ENCODE measurements at places on chromosomes 3 and 15. TPM values are rescaled to one million over a fixed set of nuclear protein-coding genes. Genes with fewer than 3 reads are reported as not detected.
A peak's percentile ranks its signal among the peaks of the same experiment; 100 is the strongest.

DNA sequence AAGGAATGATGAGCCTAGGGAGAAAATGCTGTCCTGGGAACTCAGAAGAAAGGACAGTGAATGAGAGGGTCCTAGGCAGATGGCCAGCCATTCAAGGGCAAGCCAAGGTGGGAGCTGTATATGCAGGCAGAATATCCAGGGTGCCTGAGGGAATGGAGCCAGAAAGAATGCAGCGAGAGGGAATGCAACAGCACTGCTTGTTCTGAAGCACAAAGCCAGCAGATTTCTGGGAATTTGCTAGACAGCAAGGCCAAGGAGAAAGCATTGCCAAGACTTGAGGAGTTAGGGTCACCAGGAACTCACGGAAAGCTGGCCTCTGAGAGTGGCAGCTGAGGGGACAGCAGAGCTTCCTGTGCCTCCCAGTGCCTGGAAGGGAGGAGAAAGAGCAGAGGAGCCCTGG is 200.6 kb downstream of the MYRIP start:
- no peak for ATAC-seq

DNA sequence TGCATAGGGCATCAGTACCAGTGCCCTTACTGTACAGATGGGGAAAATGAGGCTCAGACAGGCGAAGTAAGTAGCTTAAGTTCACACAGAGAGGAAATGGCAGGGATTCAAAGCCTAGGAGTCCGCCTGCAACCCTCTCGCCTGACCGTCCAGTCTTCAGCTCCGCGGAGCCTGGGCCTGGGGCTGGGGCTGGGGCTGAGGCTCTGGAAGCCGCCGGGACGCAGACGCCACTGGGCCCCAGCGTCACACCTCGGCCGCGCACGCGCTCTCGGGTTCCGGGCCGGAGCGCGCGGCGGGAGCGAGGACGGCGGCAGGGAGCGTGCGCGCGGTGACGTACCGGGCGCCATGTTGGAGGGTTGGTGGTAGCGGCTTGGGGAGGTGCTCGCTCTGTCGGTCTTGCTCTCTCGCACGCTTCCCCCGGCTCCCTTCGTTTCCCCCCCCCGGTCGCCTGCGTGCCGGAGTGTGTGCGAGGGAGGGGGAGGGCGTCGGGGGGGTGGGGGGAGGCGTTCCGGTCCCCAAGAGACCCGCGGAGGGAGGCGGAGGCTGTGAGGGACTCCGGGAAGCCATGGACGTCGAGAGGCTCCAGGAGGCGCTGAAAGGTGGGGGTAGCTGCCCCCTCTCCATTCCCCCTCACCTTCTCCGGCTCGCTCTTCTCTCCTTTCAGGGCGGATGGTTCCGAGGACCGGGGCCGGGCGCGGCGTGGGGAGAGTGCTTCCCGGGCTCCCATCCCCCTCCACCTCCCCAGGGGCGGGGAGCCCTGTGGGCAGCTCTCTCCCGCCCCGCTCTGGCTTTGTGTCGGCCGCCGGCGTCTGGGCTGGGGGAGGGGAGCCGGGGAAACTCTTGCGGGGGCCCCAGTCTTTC is at the start of gene PPP4R2:
Gene PPP4R2 (plus strand): TSS at position 339 of the 861 bp plus-strand sequence. CDS start 227 bp downstream, at position 566.
- ATAC-seq = peak; percentile 99

DNA sequence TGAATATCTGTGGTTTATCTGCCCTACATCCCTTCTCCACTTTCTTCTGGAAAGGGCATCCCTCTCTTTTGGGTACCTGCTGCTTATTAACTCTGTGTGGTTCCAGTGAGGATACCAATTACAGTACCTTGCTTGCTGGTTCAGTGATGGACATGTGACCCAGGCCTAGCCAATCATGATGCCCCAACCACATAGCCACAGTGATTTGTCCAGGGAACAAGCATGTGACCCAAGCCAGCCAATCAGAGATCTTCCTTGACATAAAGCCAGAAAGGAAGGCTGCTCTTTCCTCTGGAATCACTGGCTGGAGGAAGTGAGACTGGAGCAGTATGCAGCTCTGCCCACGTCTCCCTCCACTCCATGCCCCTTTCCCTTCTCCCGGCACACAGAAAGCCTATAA is 10.9 kb upstream of the TMEM158 start:
- no peak for ATAC-seq

Gene JMJD7
- 9.7 TPM for total RNA-seq

- no peak for ATAC-seq
Measured at GRCh38 chr3:152213938-152214337, 54.8 kb upstream of the MBNL1 start.

- peak; percentile 39 for ATAC-seq
Measured at GRCh38 chr15:93974804-93975481, 256.4 kb upstream of the MCTP2 start.

DNA sequence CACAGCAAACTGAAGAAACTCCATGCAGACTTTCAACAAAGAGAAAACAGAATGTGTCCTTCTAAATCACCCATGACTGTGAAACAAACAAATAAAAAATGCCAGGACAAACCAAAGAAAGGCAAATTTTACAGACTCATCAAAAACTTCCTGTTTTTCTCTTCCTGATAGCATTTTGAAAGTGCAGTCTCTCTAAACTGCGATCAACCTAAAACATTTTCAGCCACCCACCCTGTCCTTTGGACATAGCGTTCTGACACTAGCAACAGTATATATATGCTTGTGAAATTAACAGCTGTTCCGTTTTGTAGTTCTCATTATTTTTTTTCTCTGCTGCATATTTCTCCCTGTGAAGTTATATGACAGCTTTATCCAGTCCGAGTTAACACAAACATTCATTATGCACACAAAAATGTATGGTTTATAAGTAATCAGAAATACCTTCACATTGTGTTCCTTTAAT is 151.7 kb downstream of the FBN1 start:
- ATAC-seq = peak; percentile 19

Gene GTF2A2
- 40.2 TPM for total RNA-seq

DNA sequence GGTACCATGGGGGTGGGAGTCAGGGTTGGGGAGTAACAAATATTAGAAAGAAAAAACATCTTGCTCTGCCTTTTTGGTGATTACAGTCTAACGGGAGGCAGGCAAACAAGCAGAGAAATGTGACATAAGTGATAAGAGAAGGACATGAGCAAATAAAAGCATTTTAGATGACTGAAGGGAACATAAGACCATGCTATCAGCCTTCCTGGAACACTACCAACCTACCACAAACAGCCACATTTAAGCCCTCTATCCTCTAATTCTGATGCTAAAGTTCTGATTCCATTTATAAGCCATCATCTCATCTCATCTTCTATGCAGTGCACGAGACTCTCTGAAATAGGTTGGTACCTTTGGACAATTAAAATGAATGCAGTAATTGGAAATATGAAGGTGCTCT is 243.4 kb upstream of the P2RY1 start:
- no peak for ATAC-seq

- no peak for ATAC-seq
Measured at GRCh38 chr3:99957151-99957796, 139.6 kb downstream of the CMSS1 start.

DNA sequence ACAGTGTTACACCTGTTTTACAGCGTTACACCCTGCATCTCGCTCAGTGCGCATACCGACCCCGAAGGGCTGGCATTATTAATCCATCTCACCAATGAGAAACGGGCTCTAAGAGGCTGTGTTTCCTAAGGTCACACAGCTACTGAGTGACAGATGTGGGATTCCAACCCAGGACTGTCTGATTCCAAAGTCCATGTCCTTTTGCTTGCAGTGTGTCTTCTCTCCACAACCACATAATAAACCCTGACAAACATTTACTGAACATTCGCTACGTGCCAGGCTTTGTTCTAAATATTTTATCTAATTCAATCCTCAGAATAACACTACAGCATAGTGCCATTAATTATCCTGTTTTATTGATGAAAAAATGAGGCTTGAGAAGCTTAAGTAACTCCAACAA is 79.1 kb downstream of the RAB11A start:
- ATAC-seq = no peak

Gene ACTC1
- 9.7 TPM for total RNA-seq

- ATAC-seq = no peak
Measured at GRCh38 chr3:53794597-53794996, 51.6 kb downstream of the CHDH start.
